ENCODE measurements at places on chromosomes 5 and 9. TPM values are rescaled to one million over a fixed set of nuclear protein-coding genes. Genes with fewer than 3 reads are reported as not detected.

- no peak for DNase-seq
- no peaks in the 10 kb centered on the region for H3K27me3 ChIP-seq
- peaks cover 79% of the 10 kb centered on the region for H3K36me3 ChIP-seq
- no peaks in the 10 kb centered on the region for H3K4me1 ChIP-seq
- H3K4me3 ChIP-seq, result no peak overlapping the region
Measured at GRCh38 chr5:146457431-146457830, 10.3 kb downstream of the TCERG1 start.

DNA sequence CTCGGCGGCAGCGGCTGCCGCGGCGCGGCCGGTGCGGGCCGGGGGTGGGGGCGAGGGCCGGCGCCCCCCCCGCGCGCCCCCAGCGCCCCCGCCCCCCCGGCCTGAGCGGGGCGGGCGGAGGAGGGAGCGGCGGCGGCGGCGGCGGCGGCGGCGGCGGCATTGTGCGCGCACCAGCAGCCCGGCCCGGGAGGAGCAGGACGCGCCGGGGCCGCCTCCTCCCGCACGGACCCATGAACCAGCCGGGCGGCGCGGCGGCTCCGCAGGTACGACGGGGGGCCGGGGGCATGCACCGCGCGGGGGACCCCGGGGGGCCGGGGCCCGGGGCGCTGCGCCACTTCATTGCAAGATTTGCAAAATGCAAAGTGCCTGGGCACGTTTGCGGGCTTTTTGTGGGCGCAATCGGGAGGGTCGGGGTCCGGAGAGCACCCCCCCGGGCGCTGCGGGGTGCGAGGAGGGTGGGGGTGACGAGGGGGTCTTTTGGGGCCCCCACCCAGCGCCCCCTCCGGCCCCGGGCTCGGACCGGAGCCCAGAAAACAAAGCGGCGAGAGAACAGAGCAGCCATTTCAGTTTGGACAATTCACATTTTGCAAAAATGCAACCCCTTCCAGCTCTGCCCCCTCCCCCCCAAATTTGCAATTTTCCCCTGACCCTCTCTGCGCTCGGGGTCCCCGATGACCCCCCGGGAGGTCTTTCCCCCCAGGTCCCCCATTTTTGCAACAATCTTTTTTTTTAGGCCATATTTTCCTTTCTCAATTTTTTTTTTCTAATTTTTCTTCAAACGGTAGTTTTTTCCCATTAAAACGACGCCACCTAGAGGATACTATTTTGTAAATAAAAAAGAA lies at the start of gene ZNF618:
Gene ZNF618, plus strand, starts transcription at position 159 of the 842 bp plus-strand sequence. Its CDS starts 72 bp downstream, at position 231.
- no peaks in the 10 kb centered on the region for H3K36me3 ChIP-seq
- H3K4me1 ChIP-seq, result peaks cover 12% of the 10 kb centered on the region
- H3K27me3 ChIP-seq, result no peaks in the 10 kb centered on the region

DNA sequence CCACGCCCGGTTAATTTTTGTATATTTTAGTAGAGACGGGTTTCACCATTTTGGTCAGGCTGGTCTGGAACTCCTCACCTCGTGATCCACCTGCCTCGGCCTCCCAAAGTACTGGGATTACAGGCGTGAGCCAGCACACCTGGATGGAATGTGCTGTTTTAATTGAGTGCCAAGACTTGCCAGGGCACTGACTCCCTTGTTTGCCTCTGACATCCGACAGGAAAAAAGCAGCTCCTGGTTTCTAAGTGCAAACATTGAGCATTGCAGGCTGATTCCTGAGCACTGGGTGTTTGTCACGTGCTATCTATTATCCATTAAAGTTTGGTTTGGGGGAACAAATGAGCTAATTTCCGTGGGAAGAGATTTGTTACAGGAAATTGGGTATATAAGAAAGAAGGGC lies 70.6 kb upstream of the CKMT2 start:
- no peaks in the 10 kb centered on the region for H3K4me1 ChIP-seq
- no peaks in the 10 kb centered on the region for H3K27me3 ChIP-seq
- H3K4me3 ChIP-seq, result no peak overlapping the region
- DNase-seq, result no peak
- no peak overlapping the region for H3K27ac ChIP-seq
- no peaks in the 10 kb centered on the region for H3K36me3 ChIP-seq

GRCh38 chr9:128529191-128529590 lies 23.2 kb upstream of the SPTAN1 start:
- peaks cover 7% of the 10 kb centered on the region for H3K4me1 ChIP-seq
- no peak overlapping the region for H3K27ac ChIP-seq
- no peak for DNase-seq
- H3K27me3 ChIP-seq, result no peaks in the 10 kb centered on the region

DNA sequence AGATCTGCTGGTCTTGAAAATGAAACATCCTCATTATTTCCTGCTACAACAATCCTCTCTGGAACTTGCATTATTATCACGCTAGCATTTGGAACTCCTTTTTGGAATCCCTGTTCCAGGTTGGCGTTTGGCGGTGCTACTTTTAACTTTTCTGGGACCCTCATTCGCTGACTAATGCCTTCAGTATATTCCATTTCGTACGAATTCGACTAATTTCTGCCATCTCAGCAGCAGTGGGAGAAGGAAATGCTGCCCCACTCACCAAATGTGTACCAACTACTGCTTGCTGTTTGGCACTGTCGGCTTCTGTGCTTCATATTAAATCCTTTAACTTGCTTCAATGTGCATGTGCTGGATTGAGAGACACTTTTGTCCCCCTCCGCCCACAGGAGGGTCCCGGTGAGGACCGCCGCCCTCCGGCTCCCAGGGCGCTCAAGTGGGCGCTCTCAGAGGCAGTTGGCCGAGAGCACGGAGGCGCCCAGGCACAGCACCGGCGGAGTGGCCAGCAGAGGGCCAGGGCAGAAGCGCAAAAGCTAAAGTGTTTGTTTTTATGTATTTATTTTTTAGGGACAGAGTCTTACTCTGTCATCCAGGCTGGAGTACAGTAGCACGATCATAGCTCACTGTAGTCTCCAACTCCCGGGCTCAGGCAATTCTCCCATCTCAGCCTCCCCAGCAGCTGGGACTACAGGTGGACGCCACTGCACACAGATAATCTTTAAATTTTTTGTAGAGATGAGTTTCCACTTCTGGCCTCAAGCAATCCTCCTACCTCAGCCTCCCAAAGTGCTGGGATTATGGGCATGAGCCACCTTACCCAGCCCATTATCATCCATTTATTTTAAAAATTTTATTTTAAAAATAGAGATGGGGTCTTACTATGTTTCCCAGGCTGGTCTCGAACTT lies 11.9 kb downstream of the PDE6A start:
- H3K27ac ChIP-seq, result peak overlapping the region; percentile 63
- DNase-seq, result peak; percentile 77
- H3K27me3 ChIP-seq, result peaks cover 11% of the 10 kb centered on the region
- no peaks in the 10 kb centered on the region for H3K4me1 ChIP-seq

GRCh38 chr5:24365406-24365805 lies 279.4 kb downstream of the CDH10 start:
- no peaks in the 10 kb centered on the region for H3K27me3 ChIP-seq
- H3K27ac ChIP-seq, result no peak overlapping the region
- H3K4me1 ChIP-seq, result no peaks in the 10 kb centered on the region

- no peak for DNase-seq
- H3K27me3 ChIP-seq, result no peaks in the 10 kb centered on the region
- H3K4me3 ChIP-seq, result no peak overlapping the region
- no peak overlapping the region for H3K27ac ChIP-seq
Measured at GRCh38 chr9:24932785-24933184, 387.1 kb upstream of the IZUMO3 start.

DNA sequence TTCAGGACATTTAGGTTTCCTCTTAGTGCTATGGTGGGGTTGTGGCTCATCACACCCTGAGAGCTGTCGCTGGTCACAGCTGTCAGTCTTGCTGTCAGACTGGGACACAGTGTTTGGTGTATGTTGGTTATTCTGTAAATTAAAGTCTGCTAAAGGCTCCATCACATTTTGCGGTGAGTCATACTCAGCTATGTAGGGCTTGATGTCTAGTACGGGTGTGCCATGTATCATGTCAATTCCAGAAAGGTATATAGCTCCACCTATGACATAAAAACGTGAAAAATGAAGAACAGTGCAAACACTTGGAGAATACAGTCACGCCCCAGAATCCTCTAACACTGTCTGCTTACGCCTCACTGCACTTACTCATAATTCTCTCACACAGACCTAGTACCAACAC lies 11.9 kb downstream of the TRMO start:
- DNase-seq, result no peak
- peak overlapping the region; percentile 93 for H3K27ac ChIP-seq
- peaks cover 79% of the 10 kb centered on the region for H3K36me3 ChIP-seq
- H3K4me3 ChIP-seq, result no peak overlapping the region
- peaks cover 18% of the 10 kb centered on the region for H3K4me1 ChIP-seq

- no peaks in the 10 kb centered on the region for H3K36me3 ChIP-seq
- H3K4me1 ChIP-seq, result no peaks in the 10 kb centered on the region
- no peaks in the 10 kb centered on the region for H3K27me3 ChIP-seq
- DNase-seq, result no peak
- H3K4me3 ChIP-seq, result no peak overlapping the region
- no peak overlapping the region for H3K27ac ChIP-seq
Measured at GRCh38 chr5:39759701-39760100, 334.9 kb upstream of the DAB2 start.

DNA sequence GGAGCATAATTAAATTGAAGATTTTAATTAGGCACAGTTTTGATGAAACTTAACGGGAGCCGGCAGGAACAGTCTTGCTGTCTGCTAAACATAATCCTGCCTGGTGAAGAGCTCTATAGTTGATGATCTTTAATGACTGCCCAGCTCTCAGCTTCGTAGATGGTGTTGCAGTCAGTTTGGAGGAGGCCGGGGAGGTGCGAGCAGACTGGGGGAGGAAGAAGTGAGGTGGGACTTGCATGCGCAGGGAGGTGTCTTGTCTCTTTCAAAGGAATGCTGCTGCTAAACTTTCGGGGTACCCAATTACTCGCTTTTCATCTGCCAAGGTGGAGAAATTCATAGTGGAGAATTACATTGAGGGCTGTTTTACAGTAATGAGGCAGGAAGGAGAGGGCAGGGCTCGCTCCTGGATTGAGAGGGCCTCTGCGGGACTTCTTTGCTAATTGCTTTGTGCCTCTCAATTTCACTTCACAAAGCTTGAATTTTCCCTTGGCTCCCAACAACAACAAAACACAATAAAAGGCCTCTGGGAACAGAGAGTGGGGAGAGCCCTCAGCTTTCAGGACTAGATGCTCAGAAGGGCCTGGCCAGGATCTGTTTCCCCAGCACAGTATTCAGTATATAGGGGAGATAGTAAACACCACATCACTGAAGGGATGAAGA lies 257.9 kb upstream of the ADRA1B start:
- H3K27me3 ChIP-seq, result no peaks in the 10 kb centered on the region
- no peak for DNase-seq
- H3K27ac ChIP-seq, result no peak overlapping the region
- H3K4me3 ChIP-seq, result no peak overlapping the region
- no peaks in the 10 kb centered on the region for H3K4me1 ChIP-seq
- no peaks in the 10 kb centered on the region for H3K36me3 ChIP-seq

- H3K27me3 ChIP-seq, result no peaks in the 10 kb centered on the region
- H3K4me1 ChIP-seq, result peaks cover 3% of the 10 kb centered on the region
- H3K36me3 ChIP-seq, result no peaks in the 10 kb centered on the region
- H3K4me3 ChIP-seq, result no peak overlapping the region
Measured at GRCh38 chr5:125481506-125482465, 735.3 kb upstream of the ZNF608 start.

GRCh38 chr5:52743012-52743411 lies 44.7 kb upstream of the ITGA1 start:
- no peak overlapping the region for H3K4me3 ChIP-seq
- peak overlapping the region; percentile 78 for H3K27ac ChIP-seq
- H3K27me3 ChIP-seq, result no peaks in the 10 kb centered on the region
- DNase-seq, result no peak
- H3K36me3 ChIP-seq, result no peaks in the 10 kb centered on the region

GRCh38 chr5:1727571-1727970 lies 72.1 kb downstream of the MRPL36 start:
- H3K36me3 ChIP-seq, result no peaks in the 10 kb centered on the region
- H3K27me3 ChIP-seq, result no peaks in the 10 kb centered on the region
- DNase-seq, result peak; percentile 68
- H3K27ac ChIP-seq, result no peak overlapping the region
- no peak overlapping the region for H3K4me3 ChIP-seq
- H3K4me1 ChIP-seq, result no peaks in the 10 kb centered on the region

- H3K36me3 ChIP-seq, result no peaks in the 10 kb centered on the region
- peaks cover 9% of the 10 kb centered on the region for H3K27me3 ChIP-seq
- peaks cover 48% of the 10 kb centered on the region for H3K4me1 ChIP-seq
- no peak overlapping the region for H3K27ac ChIP-seq
Measured at GRCh38 chr5:98768960-98769209, 4.6 kb upstream of the RGMB start.

DNA sequence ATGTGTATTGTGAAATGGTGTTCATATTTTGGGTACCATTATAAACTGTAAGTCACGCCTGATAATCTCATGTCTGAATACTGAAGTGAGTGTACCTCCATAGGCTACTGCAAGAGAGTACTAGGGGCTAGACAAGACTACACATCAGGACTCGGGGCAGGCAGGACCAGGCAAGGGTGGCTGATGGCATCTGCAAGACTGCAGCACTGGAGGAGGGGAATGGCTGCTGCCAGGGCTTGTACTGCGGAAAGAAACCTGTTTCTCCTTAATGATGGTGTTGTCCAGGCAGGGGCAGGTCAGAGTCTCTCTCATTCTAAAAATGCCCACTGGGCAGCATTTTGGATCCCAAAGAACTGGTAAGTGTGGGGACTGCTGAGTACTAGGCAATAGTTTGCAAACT lies 172.5 kb downstream of the RAB3C start:
- H3K27me3 ChIP-seq, result no peaks in the 10 kb centered on the region
- peaks cover 14% of the 10 kb centered on the region for H3K4me1 ChIP-seq
- no peak for DNase-seq
- no peaks in the 10 kb centered on the region for H3K36me3 ChIP-seq
- no peak overlapping the region for H3K4me3 ChIP-seq

GRCh38 chr5:79829260-79829659 lies 139.6 kb downstream of the CMYA5 start:
- H3K27ac ChIP-seq, result no peak overlapping the region
- DNase-seq, result no peak
- H3K36me3 ChIP-seq, result no peaks in the 10 kb centered on the region
- peaks cover 3% of the 10 kb centered on the region for H3K27me3 ChIP-seq
- no peak overlapping the region for H3K4me3 ChIP-seq

- peak overlapping the region; percentile 51 for H3K27ac ChIP-seq
- H3K4me3 ChIP-seq, result peak overlapping the region; percentile 30
- H3K27me3 ChIP-seq, result peaks cover 21% of the 10 kb centered on the region
- no peaks in the 10 kb centered on the region for H3K36me3 ChIP-seq
- peaks cover 20% of the 10 kb centered on the region for H3K4me1 ChIP-seq
Measured at GRCh38 chr5:122076669-122077365, 1.2 kb downstream of the LOX start.

GRCh38 chr9:116067566-116067965 lies 86.0 kb upstream of the PAPPA start:
- no peaks in the 10 kb centered on the region for H3K36me3 ChIP-seq
- H3K4me1 ChIP-seq, result no peaks in the 10 kb centered on the region
- no peak overlapping the region for H3K27ac ChIP-seq
- no peak for DNase-seq
- no peaks in the 10 kb centered on the region for H3K27me3 ChIP-seq

- no peaks in the 10 kb centered on the region for H3K4me1 ChIP-seq
- no peak overlapping the region for H3K27ac ChIP-seq
- H3K4me3 ChIP-seq, result no peak overlapping the region
Measured at GRCh38 chr5:53116597-53116996, 7.0 kb upstream of the MOCS2 start.

CCL21 gene
- 51.7 TPM for total RNA-seq

NRG2 gene
- total RNA-seq, result 7.7 TPM

ZNF169 gene
- 13.6 TPM for total RNA-seq

ST6GALNAC4 gene
- 64.5 TPM for total RNA-seq

SYK gene
- 116 TPM for total RNA-seq

SLC34A3 gene
- not detected for total RNA-seq

MYORG gene
- 1.2 TPM for total RNA-seq

All from spleen (tissue), 13 donors.